ENCODE measurements at places on chromosomes 6 and 20.

DNA sequence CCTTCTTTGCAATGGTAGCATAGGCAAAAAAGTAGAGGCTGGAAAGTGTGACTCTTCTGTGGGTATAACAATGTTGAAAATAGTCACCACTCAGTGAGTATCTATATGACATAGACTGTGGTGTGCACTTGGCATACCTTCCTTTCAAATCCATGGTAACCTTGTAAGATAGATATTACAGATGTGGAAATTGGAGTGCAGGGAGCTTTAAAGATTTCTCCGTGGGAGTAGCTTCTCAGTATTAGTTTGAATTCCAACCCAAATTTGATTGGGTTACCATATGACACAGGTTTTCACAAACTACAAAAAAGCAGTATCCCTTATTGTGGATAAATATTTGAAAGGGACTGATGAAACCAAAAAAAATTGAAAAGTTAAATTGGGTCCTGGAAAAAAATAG is 163.8 kb downstream of the CLVS2 start:
- no peak for DNase-seq

DNA sequence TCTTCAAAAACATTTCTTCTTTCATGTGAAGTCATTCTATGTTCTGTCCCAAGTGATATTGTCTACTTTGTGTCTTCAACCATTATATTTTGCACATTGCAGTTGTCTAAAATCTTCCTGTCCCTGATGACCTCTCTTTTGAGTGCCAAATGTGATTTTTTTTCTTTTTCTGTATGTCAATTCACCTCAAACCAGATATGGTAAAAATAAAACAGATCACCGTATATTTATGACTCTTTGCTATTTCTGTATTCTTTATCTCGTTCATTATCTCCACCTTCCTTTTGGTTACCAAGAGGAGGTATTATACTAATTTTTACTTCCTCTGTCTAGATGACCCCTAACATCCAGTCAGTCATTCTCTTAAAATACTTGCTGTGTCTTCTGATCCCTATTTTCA is 165.2 kb downstream of the GRIK2 start:
- DNase-seq, result no peak

DNA sequence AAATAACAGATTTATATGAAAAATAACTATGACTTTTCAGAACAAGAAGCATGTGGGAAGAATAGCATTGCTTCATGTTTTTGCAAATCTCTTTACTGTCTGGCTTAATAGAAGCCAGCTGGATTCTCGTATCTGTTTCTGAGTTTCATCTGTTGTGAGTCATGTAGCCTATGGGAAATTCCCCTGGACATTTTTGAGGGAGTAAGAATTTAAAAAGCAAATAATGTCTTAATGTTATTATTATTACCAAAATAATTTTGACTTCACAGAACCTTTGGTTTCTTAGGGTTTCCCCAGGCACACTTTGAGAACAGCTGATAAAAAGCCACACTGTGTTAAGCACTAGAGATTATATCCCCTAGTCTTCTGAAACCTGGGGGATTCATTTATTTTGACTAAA is 75.8 kb downstream of the SYCP2L start:
- no peak for DNase-seq

GRCh38 chr20:29297411-29298270 is 1959.8 kb upstream of the DEFB115 start:
- no peak for DNase-seq

DNA sequence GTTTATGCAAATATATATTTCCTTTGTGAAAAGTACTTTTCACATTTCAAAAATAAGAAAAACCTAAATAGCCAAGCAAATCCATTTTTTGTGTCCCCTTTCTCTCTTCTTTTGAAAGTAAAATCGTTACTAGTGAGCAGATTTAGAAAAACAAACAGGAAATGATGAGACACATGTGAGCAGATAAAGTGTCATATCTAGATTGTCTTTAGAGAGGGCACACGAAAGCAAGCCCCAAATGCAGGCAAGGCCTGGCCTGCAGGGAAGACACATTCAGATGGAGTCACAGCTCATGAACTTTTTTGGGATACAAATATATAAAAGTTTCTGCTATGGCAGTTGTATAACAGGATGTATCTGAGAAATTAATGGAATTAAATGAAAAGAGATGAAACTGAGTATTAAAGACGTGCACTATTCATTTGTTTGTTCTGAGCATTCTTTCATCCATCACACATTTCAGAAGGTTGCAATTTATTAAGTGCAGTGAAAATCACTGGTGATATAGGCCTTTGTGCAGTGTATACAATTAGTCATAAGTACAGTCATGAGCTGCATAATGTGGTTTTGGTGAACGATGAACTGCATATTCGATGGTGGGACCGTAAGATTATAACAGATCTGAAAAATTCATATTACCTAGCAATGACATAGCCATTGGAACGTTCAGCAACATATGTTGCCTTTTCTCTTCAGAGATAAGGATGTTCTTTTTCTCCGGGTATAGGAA is 101.4 kb downstream of the PACRG start:
- DNase-seq, result no peak

DNA sequence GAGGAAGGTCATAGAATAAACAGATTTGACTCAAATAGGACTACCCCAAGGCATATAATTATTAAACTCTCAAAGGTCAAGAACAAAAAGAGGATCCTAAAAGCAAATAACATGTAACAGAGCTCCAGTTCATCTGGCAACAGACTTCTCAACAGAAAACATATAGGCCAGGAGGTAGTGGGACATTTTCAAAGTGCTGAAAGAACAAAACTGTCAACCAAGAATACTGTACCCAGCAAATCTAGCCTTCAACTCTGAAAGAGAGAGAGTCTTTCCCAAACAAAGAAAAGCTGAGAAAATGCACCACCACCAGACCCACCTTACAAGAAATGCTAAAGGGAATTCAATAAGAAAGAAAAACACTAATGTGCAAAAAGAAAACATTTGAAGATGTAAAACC is 11.9 kb downstream of the NQO2 start:
- no peak for DNase-seq

DNA sequence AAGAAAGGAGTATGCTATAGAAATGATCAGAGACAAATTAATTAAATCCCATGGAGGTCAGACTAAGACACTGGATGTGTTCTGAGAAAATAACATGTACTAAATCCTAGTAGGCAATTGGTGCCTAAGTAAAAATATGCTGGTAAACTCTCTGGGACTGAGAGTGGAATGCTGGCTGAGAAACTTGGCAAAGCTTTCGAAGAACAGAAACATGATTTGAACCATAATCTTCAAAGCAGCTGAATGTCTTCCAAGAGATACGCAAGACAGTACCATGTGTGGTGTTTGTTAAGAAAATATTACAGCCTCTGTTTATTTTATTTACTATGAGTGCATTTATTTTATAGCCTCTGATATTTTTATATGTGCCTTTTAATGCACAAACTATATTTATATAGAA is 55.2 kb downstream of the EFHC1 start:
- no peak for DNase-seq

DNA sequence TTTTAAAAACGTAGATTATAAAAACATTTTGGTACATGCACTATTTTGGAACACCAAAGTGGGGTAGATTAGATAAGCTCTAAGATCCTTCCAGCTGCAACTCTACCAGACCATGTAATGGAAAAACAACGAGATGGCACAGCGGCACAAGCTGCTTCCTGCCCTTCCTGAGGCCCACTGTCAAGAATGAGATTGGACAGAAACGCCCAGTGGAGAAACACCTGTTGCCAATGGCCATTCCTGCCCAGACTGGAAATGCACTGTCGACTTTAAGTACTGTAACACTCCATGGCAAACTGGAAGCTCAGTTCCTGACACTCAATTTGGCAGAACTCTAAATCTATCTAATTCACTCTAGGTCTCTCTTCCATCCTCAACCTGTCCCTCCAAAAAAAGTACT is 21.4 kb downstream of the EDEM2 start:
- no peak for DNase-seq

DNA sequence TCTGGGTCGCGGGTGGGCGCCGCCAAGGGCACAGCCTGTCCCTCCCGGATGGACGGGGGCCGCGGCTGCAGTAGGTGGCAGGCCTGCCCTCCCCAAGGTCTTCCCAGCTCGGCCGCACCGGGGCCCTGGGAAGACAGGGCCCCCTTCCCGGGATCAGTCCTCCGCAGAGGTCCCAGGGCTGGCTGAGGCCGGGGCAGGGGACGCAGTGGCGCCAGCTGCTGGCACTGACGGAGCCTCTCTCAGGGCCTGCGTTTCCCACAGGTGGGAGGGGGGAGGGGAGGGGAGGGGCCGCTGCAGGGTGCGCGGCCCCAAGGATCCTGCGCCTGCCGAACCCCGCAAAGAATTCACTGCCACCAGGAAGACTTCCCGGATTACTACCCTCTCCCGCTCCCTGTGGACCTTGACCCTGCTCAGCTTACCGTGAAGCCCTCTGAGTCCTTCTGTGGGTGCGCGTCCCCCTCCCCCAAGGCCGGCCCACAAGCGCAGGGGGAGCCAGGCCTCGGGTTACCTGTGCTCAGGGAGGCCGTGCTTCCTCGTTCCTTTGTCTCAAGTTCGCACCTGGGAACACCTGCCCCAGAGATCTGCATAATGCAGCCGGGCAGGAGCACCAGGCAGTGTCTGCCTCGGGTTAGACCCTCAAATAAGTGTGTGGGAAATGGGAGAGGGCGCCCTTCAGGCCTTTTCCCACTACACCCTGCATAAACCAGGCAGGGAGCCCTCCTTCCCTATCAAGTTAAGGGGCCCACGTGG is 5.1 kb downstream of the LZTS3 start:
- no peak for DNase-seq

- no peak for DNase-seq
Measured at GRCh38 chr6:135403584-135403983, 94.0 kb downstream of the AHI1 start.

GRCh38 chr6:132865829-132866228 is 51.5 kb downstream of the RPS12 start:
- no peak for DNase-seq

- DNase-seq, result no peak
Measured at GRCh38 chr20:44019638-44020335, 105.1 kb downstream of the TOX2 start.

- DNase-seq, result no peak
Measured at GRCh38 chr6:157645201-157645795, 177.7 kb upstream of the SNX9 start.

GRCh38 chr20:47682028-47682783 is 103.1 kb downstream of the SULF2 start:
- no peak for DNase-seq

GRCh38 chr6:47713200-47713599 is 14.8 kb downstream of the ADGRF4 start:
- no peak for DNase-seq

- DNase-seq, result no peak
Measured at GRCh38 chr6:153130515-153131036, 506 bp downstream of the RGS17 start.

DNA sequence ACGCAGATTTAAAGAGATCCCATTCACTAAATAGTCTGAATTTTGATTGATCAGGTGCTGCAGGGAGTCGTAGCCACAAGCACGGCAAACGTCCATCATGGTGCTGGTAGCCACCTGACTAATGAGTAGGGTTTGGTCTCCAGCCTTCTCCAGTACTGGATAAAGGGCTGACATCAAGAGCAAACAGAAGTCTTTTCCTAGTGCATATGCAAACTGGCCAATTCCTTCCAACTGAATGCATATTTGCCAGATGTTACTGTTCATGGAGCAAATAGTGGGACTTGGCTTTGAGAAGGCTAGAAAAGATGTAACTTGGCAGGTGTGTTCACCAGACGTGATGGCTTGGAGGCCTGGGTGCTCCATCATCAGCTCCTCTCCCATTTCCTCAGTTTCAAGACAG is 21.6 kb downstream of the TTI1 start:
- DNase-seq, result no peak

DNA sequence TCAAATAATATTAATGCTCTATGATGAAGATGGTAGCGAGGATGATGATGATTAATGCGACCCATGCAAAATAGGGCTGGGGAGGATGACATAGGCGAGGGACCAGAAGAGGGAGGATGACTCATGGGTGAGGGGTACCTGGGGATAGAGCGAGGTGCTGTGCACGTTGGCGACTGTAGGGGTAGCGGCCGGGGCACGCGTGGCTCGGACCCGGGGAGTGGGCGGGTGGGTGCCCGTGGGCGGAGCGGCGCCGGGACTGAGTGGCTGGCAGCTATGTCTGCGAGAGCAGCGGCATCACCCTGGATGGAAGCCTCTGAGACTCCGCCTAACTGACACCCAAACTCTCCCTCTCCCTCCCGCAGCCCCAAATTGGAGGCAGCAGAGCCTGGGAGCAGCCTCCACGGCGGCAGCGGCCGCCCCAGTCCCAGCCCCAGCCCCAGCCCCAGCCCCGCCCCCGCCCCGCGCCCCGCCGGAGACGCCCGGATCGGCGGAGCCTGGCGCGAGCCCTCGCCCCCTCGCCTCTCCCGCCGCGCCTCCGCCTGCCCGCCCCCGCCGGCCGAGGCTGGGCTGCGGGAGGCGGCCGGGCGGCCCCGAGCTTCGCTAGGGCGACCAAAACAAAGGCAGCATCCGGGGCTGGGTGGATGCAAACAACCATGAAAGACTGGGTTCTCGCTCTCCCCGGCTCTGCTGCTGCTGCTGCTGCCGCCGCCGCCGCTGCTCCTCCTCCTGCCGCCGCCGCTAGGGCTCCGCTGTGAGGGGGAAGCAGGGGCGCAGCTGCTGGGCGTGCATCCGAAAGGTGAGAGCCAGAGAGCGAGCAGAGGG is at the start of gene RIMS1:
Gene RIMS1 (plus strand): TSS at position 367 of the 822 bp plus-strand sequence. CDS start 474 bp downstream, outside the sequence.
- no peak for DNase-seq

DNA sequence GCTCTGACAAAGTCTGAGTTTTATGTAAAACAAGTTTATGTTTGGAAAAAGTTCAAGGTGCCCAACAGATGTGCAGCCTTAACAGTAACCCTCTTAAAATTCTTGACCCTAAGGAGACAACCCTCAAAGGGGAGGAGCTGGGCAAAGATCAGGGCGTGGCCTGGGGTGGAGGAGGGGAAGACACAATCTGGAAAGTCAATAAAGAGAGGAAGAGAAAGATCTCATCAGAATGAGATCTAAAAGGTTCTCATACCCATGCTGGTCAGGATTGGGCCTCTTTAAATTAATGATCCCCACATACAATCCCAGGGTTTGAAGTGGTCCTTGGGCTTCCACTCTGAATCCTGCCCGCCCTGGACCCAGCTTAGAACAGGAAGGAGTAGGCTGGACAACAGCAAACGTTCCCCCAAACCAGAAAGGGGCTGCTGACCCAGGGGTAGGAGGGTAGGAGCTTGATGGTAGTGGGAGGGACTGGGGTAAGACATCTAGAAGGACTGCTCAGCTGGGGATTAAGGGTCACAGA is 33.0 kb downstream of the FOXP4 start:
- no peak for DNase-seq

DNA sequence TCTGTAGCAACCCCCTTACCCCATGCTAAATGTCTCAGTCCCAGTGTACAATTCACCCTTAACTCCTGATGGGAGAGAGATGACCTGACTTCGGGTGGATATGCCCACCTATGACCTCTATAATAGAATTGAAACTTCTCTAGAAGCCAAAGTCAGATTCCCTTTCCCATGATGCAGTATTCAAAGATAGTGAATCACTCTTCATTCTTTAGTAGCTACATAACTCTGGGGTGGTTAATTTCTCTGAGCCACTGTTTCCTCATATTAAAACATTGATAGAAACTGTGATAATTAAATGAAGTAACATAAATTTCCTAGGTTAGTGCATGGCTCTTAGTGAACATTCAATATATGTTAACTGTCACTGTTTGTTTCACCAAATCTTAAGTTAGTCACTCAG is 500.4 kb downstream of the COL12A1 start:
- DNase-seq, result no peak

- DNase-seq, result no peak
Measured at GRCh38 chr6:143158113-143158581, 97.5 kb downstream of the AIG1 start.

- DNase-seq, result no peak
Measured at GRCh38 chr6:161481786-161482516, 208.1 kb upstream of the AGPAT4 start.

All from cortex of kidney (tissue), 1 donor.